ENCODE measurements at places on chromosomes 7 and 10.

GRCh38 chr10:115558252-115558651 is 465.1 kb downstream of the ATRNL1 start:
- no peak for DNase-seq

GRCh38 chr7:139494835-139495579 is 11.5 kb upstream of the KLRG2 start:
- DNase-seq: no peak

GRCh38 chr7:32588657-32589056 is 93.4 kb downstream of the AVL9 start:
- no peak for DNase-seq

GRCh38 chr7:129824291-129825208 is 128.2 kb downstream of the UBE2H start:
- DNase-seq: peak; percentile 71

GRCh38 chr10:794382-794956 is 105.0 kb upstream of the DIP2C start:
- DNase-seq: no peak

GRCh38 chr10:97849103-97849686 is 448 bp upstream of the GOLGA7B start:
- DNase-seq: peak; percentile 78

DNA sequence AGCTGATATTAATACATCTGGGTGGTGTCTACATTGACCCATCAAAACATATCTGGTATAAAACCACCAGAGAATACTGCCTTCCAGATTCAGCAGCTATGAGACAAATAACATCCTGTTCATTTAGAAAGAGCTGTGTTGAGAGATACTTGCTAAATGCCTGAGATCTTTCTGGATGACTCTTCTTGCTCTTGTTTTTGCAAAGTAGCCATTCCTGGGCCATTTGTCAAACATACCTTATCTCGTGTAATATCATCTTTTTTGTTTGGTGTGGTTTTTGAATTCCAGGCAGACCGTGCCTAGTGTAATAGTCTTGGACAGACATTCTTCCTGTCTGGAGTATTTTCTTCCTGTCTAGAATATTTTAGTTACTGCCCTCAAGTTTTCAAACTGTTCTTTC is 74.7 kb upstream of the PRR15 start:
- no peak for DNase-seq

GRCh38 chr10:48633381-48634197 is 28.7 kb upstream of the ARHGAP22 start:
- no peak for DNase-seq

GRCh38 chr7:130037703-130038102 is 13.5 kb downstream of the ZC3HC1 start:
- no peak for DNase-seq

Measured in NCI-H2029 treated with DMSO at 0.1 percent for 48 hours (cell line).